ENCODE measurements at places on chromosomes 1 and 21. TPM values are rescaled to one million over a fixed set of nuclear protein-coding genes. Genes with fewer than 3 reads are reported as not detected.

DNA sequence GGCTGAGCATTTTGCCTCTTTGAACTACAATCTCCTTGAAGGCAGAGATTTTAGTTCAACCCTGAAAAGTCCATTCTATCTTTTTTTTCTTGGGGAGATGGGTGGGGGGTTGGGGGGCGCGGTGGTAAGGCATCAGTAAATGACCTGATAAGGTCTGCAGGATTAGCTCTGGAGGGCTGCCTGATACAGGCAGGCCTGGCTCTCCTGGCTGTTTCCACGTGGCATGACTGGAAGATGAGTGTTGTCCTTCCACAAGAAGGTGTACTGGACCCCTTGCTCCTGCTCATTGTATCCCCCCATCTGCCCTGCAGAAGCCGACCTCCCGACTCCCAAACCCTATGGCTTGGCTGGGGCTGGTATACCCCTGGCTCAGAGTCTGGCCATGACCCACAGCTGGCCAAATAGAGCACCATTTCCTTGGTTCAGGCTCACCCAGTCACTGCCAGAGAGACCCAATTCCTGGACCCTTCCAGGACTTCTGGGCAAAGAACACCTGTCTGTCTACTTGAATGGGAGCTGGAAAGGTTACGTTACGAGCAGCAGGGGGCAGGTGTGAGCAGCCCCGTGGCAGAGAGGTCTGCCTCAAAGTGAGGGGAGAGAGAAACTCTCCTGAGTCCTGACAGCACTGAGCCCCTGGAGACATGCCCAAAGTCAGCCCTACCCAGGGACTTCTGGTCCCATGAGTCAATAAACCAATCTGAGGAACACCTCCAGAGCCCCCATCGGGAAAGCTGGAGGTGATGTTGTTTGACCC lies 17.0 kb downstream of the DHRS3 start:
- DNase-seq = no peak

DNA sequence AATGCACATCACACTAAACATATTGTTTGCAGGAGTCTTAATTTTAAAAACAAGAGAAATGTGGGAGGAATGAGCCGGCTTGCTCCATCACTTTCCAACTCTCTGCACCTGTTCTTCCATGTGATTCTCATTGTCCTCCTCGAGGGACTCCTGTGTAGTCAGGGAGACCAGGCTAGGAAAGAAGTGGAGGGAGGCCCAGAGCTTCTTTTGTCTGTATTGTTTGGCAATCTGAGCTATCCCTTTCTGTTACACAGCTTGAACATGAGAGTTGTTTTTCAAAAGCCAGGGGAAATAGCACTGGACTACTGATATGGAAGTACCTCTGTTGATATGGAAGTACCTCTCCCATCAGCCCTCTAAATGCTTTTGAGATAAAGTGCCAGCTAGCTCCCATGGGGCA lies 18.8 kb upstream of the LRRC8D start:
- no peak for DNase-seq

DNA sequence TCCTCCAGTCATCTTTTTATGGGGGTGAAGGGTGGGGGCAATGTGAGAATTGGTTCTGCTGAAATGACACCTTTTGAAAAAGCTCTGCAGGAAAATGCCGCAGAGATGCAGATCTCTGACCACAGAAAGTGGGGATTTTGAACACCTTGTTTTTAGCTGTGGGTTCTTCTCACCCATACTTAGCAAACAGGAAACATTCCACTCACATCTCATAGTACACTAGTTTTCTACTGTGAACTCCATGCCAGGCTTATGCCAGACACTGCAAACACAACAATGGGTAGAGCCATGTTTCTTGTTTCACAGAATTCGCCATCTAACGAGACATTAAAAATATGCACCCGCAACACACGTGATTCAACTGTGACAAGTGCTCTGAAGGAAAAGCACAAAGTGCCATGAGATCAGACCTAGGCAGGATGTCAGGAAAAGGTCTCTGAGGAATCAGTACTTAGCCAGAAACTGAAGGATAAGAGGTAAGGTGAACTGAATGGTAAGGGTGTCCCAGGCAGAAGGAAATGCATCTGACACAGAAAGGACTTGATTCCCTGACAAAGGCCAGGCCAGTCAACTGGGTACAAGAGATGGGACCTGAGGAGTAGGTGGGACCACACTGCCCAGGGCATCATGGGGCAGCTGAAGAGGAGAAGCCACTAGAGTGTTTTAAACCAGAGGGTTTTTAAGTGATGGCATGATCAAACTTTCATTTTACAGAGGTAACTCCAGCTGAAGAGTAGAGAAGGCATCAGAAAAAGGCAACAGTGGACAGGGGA lies 83.8 kb upstream of the JAK1 start:
- DNase-seq = no peak

GRCh38 chr1:61184040-61184713 lies 101.8 kb downstream of the NFIA start:
- DNase-seq = peak; percentile 95

DNA sequence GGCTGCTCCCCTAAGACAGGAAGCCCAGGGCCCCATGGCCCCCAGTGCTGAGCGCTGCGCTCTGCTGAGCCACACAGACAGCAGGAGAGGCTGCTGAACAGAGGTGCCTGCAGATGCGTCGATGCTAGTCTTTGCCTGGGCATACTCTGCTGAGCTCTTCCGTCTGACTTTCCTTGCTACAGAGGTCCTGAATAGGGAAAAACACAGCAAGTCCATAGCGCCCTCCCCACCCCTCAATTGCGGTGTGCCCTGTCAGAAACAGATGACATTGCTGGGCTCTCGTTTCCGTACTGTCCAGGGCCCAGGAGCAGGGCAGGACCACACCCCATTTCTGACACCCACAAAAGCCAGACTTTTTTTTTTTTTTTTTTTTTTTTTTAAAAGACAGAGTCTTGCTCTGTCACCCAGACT lies 252.5 kb downstream of the SDCCAG8 start:
- DNase-seq = no peak

DNA sequence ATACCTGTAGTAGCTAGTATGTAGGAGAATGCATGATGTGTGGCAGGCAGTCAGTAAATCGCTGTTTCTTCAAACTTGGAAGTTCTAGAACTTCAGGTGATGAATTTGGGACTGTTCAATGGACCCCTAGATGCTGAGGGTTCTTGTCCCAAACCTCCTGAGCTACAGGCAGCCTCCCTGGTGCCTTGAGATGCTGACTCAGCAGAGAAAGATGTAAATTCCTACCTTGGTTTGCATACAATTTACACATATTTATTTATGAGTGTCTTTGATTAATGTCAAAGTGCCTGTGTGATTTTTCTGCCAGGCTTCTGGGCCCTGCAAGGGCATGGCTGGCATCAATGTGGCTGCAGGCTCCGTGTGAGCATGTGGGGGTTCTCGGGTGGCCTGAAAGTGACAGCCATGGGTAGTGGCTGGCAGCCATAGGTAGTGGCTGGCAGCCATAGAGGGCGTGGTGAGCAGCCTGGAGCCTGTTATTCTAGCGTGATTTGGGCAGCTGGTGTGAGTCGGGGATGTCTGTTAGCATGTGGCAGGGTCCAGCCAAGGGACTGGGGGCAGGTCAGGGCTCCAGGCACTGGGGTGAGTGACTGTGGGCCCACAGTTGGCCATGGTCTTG lies 13.2 kb upstream of the POU3F1 start:
- DNase-seq = no peak

GRCh38 chr1:85244271-85245061 lies 15.0 kb downstream of the C1orf52 start:
- DNase-seq = no peak

DNA sequence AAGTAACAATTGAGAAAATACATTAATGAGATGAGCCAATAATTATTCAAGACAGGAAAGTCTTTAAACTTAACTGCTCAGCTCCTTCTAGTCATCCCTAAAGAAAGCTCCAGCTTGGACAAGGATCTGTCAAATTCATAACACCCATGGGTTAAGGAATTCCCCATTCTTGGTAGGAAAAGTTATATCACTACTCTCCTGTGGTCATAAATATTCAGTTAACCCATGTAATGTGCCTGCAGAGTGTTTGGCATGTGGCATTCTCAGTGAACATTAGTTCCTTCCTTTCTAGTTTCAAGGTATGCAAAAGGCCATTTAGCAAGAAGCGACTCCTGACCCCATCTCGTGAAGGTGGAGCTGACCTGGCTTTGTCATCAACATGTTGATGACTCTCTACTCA lies 76.7 kb upstream of the VCAM1 start:
- DNase-seq = no peak

GRCh38 chr1:243562473-243562872 lies 287.6 kb downstream of the AKT3 start:
- DNase-seq = no peak

DNA sequence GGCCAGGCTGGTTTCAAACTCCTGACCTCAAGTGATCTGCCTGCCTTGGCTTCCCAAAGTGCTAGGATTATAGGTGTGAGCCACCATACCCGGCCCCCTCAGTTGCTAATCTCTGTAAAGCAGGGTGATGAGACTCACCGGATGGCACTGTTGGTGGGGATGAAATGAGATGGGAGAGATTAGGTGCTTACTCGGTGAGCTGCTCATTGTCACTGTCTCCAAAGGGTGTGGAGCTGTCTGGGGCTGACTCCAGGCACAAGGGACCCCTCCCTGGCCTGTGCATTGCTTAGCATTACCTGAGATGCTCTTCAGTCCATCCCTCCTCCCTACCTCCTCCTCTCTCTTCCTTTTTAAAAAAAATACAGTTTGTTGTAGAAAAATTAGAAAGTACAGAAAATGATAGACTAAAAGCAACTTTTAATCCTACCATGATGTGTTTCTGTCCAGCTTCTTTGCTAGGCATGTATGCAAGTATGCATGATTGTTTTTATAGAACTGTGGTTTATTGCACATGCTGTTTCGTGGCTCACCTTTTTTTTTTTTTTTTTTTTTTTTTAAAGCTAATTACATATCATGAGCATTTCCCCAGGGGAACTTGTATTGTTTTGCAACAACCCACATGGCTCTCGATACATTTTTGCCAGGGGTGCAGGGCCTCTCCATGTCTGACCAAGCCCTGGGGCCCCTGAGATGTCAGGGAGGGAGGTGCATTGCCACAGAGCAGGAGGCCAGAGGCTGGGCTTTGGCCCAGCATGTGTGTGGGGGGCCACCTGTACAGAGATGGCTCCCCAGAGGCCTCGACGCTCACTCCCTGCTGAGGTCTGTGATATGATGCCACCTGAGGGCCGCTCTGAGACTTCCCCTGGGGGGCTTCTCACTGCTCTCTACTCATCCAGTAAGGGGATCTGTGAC lies 55.4 kb downstream of the ARHGEF10L start:
- no peak for DNase-seq

DNA sequence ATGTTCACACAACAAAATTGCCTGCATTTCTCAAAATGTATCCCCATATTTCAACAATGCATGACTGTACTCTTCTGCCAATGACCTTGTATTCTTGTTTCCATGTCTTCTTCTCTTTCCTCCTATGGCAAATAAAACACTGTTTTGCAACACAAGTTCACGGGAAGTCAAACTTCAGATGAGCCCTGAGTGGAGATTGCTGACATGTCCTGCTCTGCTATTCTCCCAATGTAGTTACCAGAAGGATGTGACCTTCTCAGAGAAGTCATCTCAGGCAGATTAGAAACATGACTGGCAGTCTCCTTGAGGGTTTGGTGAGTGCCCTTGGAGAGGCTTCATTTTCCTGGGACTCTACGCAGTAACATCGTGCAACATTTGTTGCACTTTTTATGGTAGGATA lies 15.6 kb downstream of the FCGR2B start:
- DNase-seq = no peak

- DNase-seq = no peak
These were observed 225.4 kb downstream of the CAMTA1 start for GRCh38 chr1:7010534-7011200.

- DNase-seq = no peak
These were observed 260.3 kb downstream of the DPYD start for GRCh38 chr1:97660431-97661105.

GRCh38 chr1:119655154-119655553 lies 7.1 kb upstream of the ZNF697 start:
- no peak for DNase-seq

GRCh38 chr1:150548632-150549495 lies at the start of gene ADAMTSL4:
TSS of gene ADAMTSL4 (plus strand) at chr1:150549408. CDS start at chr1:150552289, 2,881 bp downstream.
- peak; percentile 86 for DNase-seq

DNA sequence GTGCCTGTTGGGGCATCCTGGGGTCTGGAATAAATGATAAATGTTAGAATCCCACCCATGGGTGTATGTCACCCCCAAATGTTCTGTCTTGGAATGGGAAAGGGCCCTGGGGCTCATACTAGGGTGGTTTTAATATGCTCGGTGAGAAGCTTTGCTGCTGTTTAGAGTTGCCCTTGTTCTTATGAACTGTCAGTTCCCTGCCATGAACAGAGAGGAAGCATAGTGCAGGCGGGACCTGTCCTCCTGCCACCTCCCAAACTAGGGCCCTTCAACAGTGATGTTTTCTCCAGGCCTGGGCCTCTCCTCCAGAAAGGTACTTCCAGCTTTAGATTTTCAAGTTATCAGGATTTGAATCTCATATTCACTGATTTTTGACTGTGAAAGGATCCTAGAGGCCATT lies 80.7 kb upstream of the COA6 start:
- no peak for DNase-seq

- DNase-seq = no peak
These were observed 33.9 kb downstream of the PCNT start for GRCh38 chr21:46357684-46358425.

DNA sequence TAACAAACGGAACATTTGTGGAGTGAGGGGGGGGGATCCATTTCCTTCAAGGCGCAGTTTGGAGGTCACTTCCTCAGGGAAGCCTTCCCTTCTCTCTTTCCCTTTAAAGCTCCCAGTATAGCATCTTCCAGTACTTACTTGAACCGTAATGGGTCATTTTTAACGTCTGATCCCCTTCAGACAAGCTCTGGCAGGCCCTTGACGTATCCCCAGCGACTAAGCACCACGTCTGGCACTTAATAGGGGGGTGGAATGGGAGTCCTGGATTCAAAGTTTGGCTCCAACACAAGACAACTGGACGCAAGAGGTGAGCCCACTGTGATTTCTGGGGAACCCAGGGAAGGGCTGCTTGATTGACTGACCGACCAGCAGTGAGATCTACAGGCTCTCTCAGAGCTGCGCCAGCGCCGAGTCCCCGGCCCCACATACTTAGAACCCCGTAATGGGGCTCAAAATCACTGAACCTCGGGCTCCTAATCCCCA lies 441 bp downstream of the YARS1 start:
- no peak for DNase-seq

DNA sequence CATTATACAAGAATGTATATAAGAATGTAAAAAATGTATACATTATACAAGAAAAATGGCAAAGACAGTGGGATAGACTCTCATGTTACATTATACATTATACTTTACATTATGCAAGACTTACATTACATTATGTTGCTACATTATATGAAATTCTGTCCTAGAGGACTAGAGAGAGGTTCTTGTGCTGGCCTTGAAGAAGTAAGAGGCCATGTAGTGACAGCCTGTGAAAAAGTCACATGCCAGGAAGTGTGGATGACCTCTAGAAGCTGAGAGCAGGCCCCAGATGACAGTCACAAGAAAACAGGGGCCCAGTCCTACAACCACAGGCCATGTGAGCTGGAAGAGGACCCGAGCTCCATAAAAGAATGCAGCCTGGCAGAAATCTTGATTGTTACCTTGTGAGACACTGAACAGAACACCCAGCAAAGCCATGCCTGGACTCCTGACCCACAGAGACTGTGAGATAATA lies 30.5 kb upstream of the AHCYL1 start:
- no peak for DNase-seq

GRCh38 chr1:245858022-245858721 lies 648.9 kb downstream of the SMYD3 start:
- no peak for DNase-seq

KIF14 gene
- 0.11 TPM for total RNA-seq

SPATA21 gene
- total RNA-seq = not detected

RBM11 gene
- total RNA-seq = 0.14 TPM

MYOG gene
- total RNA-seq = not detected

DFFA gene
- total RNA-seq = 24.0 TPM

HTR6 gene
- not detected for total RNA-seq

PHC2 gene
- 102 TPM for total RNA-seq

STRIP1 gene
- 17.8 TPM for total RNA-seq

IFI44 gene
- total RNA-seq = 10.4 TPM

Measured in Right ventricle myocardium inferior (tissue), 1 donor.